Activated T-helper 1 cell treated with anti-CD3 and anti-CD28 coated beads, Interleukin-2, amount 50 U/mL, for 16 hours (primary cell): ENCODE measurements at places on chromosomes 5 and 9.

GRCh38 chr5:9815051-9815450 is 184.9 kb upstream of the TAS2R1 start:
- no peak for DNase-seq

GRCh38 chr5:68242743-68243142 is 27.2 kb downstream of the PIK3R1 start:
- DNase-seq, result no peak

DNA sequence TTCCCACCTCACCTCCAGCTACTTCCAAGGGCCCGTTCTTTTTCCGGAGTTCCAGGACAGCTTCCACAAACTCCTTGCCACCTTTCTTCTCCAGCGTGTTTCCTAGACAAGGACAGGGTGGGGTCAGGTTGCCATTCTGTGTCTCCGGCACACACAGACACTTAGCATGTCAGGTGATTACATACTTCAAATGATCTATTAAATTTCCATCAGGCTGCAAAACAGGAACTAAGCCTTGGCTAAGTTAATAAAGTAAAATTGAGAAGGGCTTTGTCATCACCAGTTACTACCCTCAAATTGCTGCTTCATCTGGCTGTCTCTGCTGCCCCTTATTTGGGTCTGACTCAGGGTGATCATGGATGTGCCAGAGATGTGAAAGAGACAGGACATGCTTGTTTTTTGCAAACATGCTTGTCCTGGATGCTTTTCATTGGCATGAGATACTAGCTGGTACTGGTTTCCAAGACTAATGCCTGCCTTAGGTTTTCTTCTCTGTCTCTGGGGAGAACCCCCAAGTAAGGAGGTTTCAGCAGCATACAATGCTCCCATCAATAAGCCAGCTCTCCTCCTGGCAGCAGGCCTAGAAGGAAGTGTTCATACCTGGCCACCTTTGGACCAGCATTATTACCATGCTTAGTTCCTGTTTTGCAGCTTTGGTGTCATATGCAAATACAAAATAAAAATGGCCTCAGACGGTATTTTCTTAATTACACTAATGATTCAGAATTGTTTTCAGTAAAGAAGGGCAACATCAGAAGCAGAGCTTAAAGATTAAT is 52.9 kb downstream of the MACROH2A1 start:
- DNase-seq, result no peak

- no peak for DNase-seq
These were observed 154.0 kb downstream of the GDNF start for GRCh38 chr5:37685816-37686215.

- no peak for DNase-seq
These were observed 10.7 kb downstream of the OR1L8 start for GRCh38 chr9:122572456-122572855.

GRCh38 chr9:116175614-116176013 is 22.0 kb downstream of the PAPPA start:
- no peak for DNase-seq

DNA sequence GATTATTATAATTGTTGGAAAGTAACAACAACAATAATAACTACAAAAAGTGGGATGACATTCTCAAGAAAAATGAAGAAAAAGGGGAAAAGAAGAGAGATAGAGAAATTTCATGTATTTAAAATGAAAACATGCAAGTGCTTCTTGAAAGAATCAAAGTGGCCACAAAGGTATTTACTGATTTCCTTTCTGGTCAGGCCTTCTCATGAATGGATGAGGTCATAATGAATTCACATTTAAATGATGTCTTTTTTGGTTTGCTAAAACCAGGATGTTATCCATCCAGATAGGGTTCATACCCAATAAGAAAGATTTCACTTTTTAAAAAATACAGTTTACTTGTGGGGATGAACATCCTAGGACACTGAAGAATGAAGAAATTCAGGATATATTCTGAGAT is 446.4 kb upstream of the PTGER4 start:
- no peak for DNase-seq
